Renal cortex interstitium (tissue), 15 donors: ENCODE measurements at places on chromosomes 7 and 10. TPM values are rescaled to one million over a fixed set of nuclear protein-coding genes. Genes with fewer than 3 reads are reported as not detected.

ZDHHC16 gene
- 40.3 TPM for polyA plus RNA-seq

FXYD4 gene
- 0.22 TPM for polyA plus RNA-seq

CALY gene
- polyA plus RNA-seq = not detected

INA gene
- polyA plus RNA-seq = 1.1 TPM

VTI1A gene
- polyA plus RNA-seq = 20.8 TPM

FAM107B gene
- polyA plus RNA-seq = 117 TPM

MRPL43 gene
- polyA plus RNA-seq = 105 TPM

GNGT1 gene
- polyA plus RNA-seq = 0.13 TPM

PTPRZ1 gene
- polyA plus RNA-seq = 2.7 TPM

SCART1 gene
- 3.9 TPM for polyA plus RNA-seq

OR13A1 gene
- not detected for polyA plus RNA-seq

C10orf53 gene
- polyA plus RNA-seq = not detected

MLXIPL gene
- 5.6 TPM for polyA plus RNA-seq
